HEK293T (cell line): ENCODE measurements at places on chromosomes 13 and 19.

GRCh38 chr19:10460714-10461046 lies 40.3 kb downstream of the PDE4A start:
- DNase-seq: no peak

GRCh38 chr19:32041681-32042292 lies 303.6 kb upstream of the ZNF507 start:
- DNase-seq: peak; percentile 64

- no peak for DNase-seq
These were observed 2.0 kb upstream of the LENG9 start for GRCh38 chr19:54465426-54466109.

GRCh38 chr19:11963566-11964355 lies 1.1 kb upstream of the ZNF763 start:
- DNase-seq: peak; percentile 15
